Renal cortex interstitium (tissue), 15 donors: ENCODE measurements at places on chromosomes 7 and 10. TPM values are rescaled to one million over a fixed set of nuclear protein-coding genes. Genes with fewer than 3 reads are reported as not detected.

The LIPF gene
- 0.29 TPM for polyA plus RNA-seq

The WNT2 gene
- 0.65 TPM for polyA plus RNA-seq

The TFR2 gene
- 0.95 TPM for polyA plus RNA-seq

The PAPOLB gene
- polyA plus RNA-seq, result 0.09 TPM

The FAM237B gene
- 0.68 TPM for polyA plus RNA-seq

The AKR1C1 gene
- 11.1 TPM for polyA plus RNA-seq

The GIMAP8 gene
- polyA plus RNA-seq, result 10.4 TPM

The NEUROG3 gene
- polyA plus RNA-seq, result not detected

The NUTM2E gene
- polyA plus RNA-seq, result 0.59 TPM

The KLF14 gene
- polyA plus RNA-seq, result 0.70 TPM

The CAV2 gene
- polyA plus RNA-seq, result 24.9 TPM

The MALRD1 gene
- 2.1 TPM for polyA plus RNA-seq
